ENCODE measurements at places on chromosomes 16 and 17. TPM values are rescaled to one million over a fixed set of nuclear protein-coding genes. Genes with fewer than 3 reads are reported as not detected.

DNA sequence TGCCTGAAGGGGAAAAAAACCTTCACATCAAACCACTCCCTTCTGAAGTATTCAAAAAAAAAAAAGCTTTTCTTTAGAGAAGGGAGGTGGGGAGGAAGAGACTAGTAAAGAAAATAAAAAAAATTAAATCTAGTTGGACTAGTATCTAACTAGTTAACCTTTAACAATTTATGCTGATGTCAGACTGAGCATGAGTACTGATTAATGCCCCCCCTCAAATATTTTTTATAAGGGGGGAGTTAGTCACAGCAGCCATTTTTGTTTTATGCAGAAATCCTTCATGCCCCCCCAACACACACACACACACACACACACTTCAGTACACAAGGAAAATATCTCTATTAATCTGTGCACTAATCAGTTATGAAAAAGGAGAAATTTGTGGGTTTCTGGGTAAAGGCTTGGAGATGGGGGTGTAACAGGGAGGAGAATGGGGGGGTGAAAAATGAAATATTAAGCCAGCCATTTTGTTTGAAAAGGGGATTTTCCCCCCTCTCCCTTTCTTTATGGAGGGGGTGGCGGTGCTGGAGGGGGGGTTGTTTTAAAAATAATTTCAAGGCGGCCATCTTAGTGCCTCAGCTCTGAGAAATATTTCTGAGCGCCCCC, 4.7 kb upstream of the CHD3 start:
- H3K4me1 ChIP-seq: peaks cover 49% of the 10 kb centered on the region
- H3K4me3 ChIP-seq: no peak overlapping the region
- DNase-seq: no peak
- no peaks in the 10 kb centered on the region for H3K36me3 ChIP-seq

- no peaks in the 10 kb centered on the region for H3K36me3 ChIP-seq
- H3K27me3 ChIP-seq: peaks cover 2% of the 10 kb centered on the region
- peaks cover 52% of the 10 kb centered on the region for H3K4me1 ChIP-seq
- DNase-seq: no peak
Observed at GRCh38 chr16:56262551-56263245, 71.4 kb downstream of the GNAO1 start.

GRCh38 chr16:81711657-81712319, 67.3 kb upstream of the PLCG2 start:
- no peak overlapping the region for H3K27ac ChIP-seq
- no peak for DNase-seq
- H3K27me3 ChIP-seq: no peaks in the 10 kb centered on the region
- no peak overlapping the region for H3K4me3 ChIP-seq
- peaks cover 29% of the 10 kb centered on the region for H3K36me3 ChIP-seq
- H3K4me1 ChIP-seq: no peaks in the 10 kb centered on the region

DNA sequence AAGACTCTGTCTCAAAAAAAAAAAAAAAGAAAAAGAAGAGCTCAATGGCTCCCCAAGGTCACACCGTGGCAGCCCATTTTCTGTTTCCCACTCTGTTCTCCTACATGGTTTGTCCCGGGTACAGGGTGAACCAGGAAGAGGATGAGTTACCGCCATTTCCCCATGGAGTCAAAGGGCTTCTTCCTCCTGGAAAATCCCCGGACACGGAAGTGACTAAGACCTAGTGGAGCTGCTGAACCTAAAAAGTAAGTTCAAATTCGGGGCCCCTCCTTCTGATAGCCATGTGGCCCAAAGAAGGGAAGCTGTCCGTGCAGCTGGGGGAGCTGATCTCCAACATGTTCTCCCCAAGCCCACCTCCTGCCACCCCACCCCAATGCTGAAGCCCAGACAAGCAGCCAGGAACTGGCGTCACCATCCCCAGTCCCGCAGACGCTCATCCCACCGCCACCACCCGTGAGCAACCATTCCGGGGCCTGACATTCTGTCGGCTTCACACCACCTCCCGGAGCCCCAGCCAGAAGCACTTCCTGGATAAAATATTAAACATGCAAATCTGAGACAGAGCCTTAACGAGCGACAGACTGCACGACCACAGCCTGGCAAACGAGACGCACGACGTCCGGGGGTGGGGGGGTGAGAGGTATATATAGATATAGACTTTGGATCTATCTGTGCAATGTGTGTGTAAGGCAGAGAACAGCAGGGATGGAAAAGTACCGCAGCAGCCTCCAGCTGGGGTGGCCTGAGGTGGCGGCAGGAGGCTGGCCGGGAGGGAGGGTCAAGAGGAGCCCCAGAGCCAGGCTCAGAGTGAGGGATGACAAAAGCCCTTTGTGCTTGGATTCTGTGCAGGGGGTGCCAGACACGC, 17.6 kb downstream of the EPOP start:
- peaks cover 93% of the 10 kb centered on the region for H3K4me1 ChIP-seq
- H3K27me3 ChIP-seq: no peaks in the 10 kb centered on the region
- peak overlapping the region; percentile 98 for H3K27ac ChIP-seq

Gene WIPF2
- total RNA-seq: 11.8 TPM

- H3K27ac ChIP-seq: no peak overlapping the region
- no peaks in the 10 kb centered on the region for H3K27me3 ChIP-seq
- no peaks in the 10 kb centered on the region for H3K36me3 ChIP-seq
- no peak overlapping the region for H3K4me3 ChIP-seq
- H3K4me1 ChIP-seq: no peaks in the 10 kb centered on the region
Observed at GRCh38 chr16:62638324-62638911, 602.2 kb upstream of the CDH8 start.

Gene GLP2R
- 1.4 TPM for total RNA-seq

Gene HOXB3
- not detected for total RNA-seq

DNA sequence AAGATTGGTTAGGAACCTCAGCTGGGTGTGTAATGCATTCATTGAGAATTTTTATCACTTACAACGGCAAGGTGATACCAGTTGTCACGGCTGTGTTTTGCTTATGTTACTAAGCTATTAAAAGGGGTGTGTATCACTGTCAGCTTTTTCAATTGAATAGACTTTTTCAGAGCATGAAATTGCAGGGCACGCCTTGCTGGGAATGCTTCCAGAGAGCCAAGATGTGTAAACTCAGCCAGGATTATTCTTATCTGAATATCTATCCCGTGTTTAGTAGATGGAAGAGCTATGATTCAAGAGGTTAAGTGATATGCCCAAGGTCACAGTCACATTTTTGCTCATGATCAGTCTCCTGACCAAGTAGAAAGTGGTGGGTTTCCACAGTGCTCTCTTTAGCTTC, 6.6 kb upstream of the TEKT3 start:
- DNase-seq: no peak
- H3K27ac ChIP-seq: no peak overlapping the region
- no peaks in the 10 kb centered on the region for H3K36me3 ChIP-seq
- H3K4me1 ChIP-seq: peaks cover 12% of the 10 kb centered on the region
- H3K27me3 ChIP-seq: peaks cover 15% of the 10 kb centered on the region
- H3K4me3 ChIP-seq: no peak overlapping the region

DNA sequence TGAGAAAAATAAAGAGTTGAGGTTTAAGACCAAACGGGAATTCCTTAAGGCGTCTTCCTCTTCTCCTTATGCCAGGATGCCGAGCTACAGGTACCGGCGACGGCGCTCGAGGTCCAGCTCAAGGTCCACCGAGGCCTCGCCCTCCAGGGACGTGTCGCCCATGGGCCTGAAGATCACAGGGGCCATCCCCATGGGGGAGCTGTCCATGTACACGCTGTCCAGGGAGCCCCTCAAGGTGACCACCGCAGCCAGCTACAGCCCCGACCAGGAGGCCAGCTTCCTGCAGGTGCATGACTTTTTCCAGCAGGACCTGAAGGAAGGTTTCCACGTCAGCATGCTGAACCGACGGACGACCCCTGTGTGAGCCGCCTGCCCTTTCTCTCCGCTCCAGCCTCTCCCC, 13.7 kb upstream of the CACNG1 start:
- DNase-seq: no peak
- H3K4me3 ChIP-seq: no peak overlapping the region
- no peaks in the 10 kb centered on the region for H3K4me1 ChIP-seq
- H3K27ac ChIP-seq: no peak overlapping the region
- H3K36me3 ChIP-seq: no peaks in the 10 kb centered on the region
- H3K27me3 ChIP-seq: peaks cover 8% of the 10 kb centered on the region

GRCh38 chr16:1640261-1640941, 28.2 kb downstream of the CRAMP1 start:
- peaks cover 68% of the 10 kb centered on the region for H3K36me3 ChIP-seq
- H3K27ac ChIP-seq: no peak overlapping the region
- DNase-seq: no peak
- H3K4me3 ChIP-seq: no peak overlapping the region
- no peaks in the 10 kb centered on the region for H3K27me3 ChIP-seq

Measured in HepG2 (cell line).